ENCODE measurements at places on chromosomes 5 and 9. TPM values are rescaled to one million over a fixed set of nuclear protein-coding genes. Genes with fewer than 3 reads are reported as not detected.

Gene SLC22A4
- total RNA-seq: 2.2 TPM

Gene INSL4
- total RNA-seq: not detected

Gene BAAT
- total RNA-seq: 0.08 TPM

Gene ZNF883
- total RNA-seq: 0.99 TPM

Gene TMEM203
- total RNA-seq: 47.1 TPM

Gene FREM1
- not detected for total RNA-seq

Gene PPP2CA
- 193 TPM for total RNA-seq

All from activated CD8-positive, alpha-beta memory T cell treated with anti-CD3 and anti-CD28 coated beads for 36 hours (primary cell).